ENCODE measurements at places on chromosomes 1 and 21. TPM values are rescaled to one million over a fixed set of nuclear protein-coding genes. Genes with fewer than 3 reads are reported as not detected.

The RORC gene
- total RNA-seq, result not detected

The S100A7A gene
- not detected for total RNA-seq

The FAAH gene
- 0.81 TPM for total RNA-seq

The ZNF124 gene
- 6.9 TPM for total RNA-seq

The LRRC8B gene
- 4.9 TPM for total RNA-seq

The WARS2 gene
- total RNA-seq, result 14.1 TPM

The SLC25A44 gene
- total RNA-seq, result 13.0 TPM

The SH3BGR gene
- total RNA-seq, result 2.7 TPM

The HCN3 gene
- total RNA-seq, result 0.06 TPM

The LAPTM5 gene
- 1.3 TPM for total RNA-seq

The SPRR5 gene
- total RNA-seq, result not detected

The CHAF1B gene
- total RNA-seq, result 1.2 TPM

The ASCL5 gene
- not detected for total RNA-seq

The COPA gene
- 165 TPM for total RNA-seq

All from cardiac ventricle fibroblast (primary cell).